Effector CD8-positive, alpha-beta T cell (primary cell): ENCODE measurements at places on chromosomes 12 and 14.
A peak's percentile ranks its signal among the peaks of the same experiment; 100 is the strongest.

DNA sequence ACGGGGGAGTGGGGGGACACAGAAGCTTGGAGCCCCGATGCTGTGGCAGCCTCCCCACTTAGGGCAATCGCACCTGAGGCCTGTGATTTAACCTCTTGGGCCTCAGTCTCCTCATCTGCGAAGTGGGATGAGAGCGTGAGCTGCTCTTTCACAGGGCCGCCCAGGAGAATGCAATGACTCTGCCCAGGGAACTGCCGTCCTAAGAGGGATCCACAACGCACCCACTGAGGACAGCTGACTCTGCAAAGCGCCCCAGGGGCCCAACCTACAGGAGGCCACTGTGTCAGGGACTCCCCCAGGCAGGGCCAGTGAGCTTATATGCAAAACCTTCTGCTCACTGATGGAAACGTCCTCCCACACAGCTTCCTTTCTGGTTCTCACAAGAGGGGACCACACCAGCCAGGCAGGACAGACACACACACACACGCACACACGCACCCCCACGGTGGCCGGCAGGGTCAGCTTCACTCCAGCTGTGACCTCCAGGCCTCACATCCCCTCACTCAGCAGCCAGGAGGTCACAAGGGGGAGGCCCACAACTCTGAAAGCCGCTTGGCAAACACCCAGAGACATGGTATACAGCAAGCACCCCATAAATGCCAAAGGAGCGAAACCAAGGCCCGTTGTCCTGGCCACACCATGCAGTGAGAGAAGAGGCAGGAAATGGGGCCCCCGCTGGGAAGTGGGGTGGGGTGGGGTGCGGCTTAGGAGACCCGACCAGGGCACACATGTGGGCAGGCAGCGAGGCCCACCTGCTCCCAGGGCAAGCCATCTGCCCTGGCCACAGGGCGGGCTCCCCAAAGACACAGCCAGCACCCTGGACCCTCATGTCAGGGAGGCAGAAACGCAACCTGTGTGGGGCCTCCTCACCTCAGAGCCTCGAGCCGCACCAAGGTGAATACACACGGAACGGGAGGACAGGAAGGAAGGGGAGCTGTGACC is 73.3 kb downstream of the NCOR2 start:
- no peak for DNase-seq

GRCh38 chr14:76774821-76775694 is 13.8 kb downstream of the VASH1 start:
- no peak for DNase-seq

- no peak for DNase-seq
Measured at GRCh38 chr14:100131181-100131580, 28.3 kb downstream of the DEGS2 start.

GRCh38 chr12:39572551-39572950 is 47.1 kb downstream of the ABCD2 start:
- no peak for DNase-seq

- no peak for DNase-seq
Measured at GRCh38 chr12:39230086-39230485, 212.8 kb downstream of the KIF21A start.

DNA sequence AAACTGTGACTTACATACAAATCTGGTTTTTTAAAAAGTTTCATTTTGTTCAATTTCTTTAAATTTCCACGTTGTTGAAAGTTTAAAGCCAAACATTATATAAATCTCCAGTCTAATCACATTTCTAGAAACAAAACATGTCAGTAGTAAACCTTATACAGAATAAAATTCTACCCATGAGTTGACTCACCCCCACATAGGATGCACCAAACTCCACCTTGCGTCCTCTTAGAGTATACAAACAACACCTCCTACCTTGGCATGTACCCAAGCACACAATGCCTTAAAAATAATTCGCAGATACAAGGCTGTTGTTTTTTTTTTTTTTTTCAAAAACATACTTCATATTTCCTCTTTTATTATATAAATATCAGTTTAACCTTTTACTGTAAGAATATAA is 3.3 kb downstream of the FBXL14 start:
- no peak for DNase-seq

DNA sequence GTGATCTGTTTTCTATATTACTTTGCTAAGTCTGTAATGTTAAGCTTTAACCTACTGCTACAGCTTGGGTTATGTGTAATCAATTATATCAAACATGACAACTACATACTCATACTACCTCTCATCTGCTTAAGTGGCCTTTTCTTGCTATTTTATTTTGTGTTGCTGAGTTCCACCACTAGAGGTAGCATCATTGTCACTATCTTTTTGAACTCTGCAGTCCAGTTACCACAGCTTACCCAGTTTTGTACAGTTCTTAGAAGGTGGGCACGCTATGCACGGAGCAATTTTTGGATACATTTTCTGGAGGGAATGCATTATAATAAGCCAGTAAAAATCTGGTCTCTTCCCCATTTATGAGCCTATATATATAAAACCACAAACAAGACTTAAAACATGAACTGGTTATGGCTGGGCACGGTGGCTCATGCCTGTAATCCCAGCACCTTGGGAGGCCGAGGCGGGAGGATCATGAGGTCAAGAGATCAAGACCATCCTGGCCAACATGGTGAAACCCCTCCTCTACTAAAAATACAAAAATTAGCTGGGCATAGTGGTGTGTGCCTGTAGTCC is 48.5 kb downstream of the SAV1 start:
- DNase-seq, result no peak

DNA sequence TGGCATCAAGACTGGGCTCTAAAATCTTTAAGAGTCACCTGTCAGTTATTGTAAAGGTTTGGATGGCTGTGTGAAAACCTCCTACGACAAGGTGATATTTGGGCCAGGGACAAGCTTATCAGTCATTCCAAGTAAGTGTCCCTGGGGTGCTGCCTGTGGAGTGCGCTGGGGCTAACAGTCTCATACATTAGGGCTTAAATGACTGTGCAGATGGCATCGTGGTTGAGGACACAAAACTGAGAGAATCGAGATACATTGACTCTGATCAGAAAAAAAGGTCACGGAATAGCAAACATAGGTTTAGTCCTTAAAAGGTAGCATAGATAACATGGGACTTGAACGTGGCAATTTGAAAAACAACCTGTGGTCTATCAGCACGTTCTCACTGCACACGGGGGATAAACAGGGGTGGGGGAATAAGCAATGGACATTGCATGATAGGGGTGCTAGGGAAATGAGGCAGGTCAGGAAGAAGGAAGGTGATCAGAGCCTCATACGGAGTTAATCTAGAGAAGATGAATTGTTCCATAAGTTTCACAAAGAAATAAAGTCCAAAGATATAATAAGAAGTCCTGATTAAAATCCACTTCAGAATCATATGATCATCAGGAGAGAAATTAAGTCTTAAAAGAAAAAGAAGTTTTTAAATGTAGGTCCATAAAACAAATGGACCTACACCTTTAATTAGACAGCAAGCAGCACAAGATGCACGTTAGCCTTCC is 100.3 kb downstream of the DAD1 start:
- DNase-seq, result no peak

GRCh38 chr12:3090240-3091037 is 13.3 kb downstream of the TSPAN9 start:
- no peak for DNase-seq

GRCh38 chr14:101195309-101195901 is 291.9 kb upstream of the RTL1 start:
- no peak for DNase-seq

GRCh38 chr14:84420221-84420620 is 1109.7 kb upstream of the FLRT2 start:
- DNase-seq, result no peak

DNA sequence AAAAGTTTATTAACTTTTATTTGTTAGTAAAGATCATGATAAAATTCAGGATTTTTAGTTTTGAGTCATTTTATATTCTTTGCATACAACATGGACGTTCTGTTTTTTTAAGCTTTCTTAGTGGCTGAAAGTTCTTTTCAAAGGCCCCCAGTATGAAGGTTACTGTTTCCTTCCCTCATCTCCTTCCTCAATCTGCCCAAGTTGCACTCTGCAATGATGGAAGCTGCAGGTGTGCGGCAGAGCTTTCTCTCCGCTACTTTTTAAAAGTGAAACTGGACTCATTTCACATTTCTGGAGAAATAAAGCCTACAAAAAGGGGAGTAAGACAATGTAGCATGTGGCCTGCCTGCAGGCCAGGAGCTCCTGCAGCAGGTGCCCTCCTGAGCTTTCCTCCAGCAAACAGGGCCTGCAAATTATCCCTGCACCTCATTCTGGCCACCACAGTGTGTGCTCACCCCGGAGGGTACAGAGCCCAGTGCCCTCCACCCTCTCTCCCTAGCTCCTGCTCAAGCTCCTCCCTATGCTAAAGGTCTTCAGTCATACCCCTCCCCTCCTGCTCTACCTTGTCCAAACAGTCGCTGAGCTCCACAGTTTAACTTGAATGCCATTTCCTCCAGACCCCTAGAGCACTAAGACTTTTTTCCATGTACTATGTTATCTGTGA is 78.9 kb downstream of the SETD3 start:
- no peak for DNase-seq

DNA sequence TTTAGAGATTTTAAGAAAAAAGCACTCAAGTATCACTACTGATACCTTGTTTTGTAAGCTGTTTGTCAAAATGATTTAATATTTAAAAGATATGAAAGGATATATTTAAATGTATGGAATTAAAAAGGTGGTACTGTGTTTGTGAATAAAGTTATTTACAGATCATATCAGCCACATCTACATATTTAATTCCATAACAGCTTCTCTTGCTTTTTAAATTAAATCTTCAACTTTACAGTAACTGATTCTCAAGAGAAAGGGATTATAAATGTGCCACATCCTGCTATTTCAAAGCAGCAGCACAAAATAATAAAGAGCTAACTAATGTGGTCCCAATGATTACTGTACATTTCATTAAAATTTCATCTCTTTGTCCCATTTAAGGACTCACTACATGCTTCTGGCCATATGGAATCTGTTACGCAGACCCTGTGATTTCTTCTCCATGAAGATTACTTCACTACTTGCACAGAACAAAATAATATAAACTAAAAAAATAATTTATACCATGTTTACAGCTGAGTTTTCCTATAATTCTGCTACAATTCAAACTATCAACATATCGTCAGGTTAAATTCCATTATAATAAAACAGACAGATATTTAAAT is 117.8 kb downstream of the MED13L start:
- DNase-seq, result no peak

DNA sequence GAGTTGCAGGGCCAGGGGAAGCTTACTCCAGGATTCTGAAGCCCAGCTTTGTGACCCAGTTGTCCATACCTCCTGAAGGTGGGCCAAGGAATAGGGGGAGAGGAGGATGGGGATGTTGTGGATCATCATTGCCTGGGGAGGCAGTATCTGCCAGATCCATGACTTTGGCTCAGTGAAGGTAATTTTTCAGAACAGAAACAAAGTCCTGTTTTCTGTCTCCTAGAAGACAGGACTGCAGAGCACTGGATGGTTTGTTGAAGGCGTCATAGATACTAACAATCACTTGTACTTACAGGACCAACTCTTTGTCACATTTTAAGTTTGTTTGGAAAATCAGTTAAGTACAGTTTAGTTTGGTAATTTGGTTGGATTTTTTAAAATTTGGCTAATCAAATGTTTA is 38.4 kb downstream of the ANO6 start:
- no peak for DNase-seq

DNA sequence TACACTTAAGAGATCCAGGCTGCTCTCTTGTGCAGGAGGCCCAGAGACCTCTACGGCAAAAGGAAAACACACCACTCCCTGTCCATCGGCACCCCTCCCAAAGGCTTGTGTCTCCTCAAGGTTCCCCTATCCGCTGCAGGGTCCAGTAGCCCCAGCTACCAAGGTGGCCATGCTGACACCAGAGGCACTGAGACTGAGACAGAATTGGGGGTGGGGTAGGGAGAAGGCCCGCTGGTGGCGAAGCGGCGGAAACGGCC is 590 bp downstream of the DDIT3 start:
- DNase-seq, result peak; percentile 15

- DNase-seq, result no peak
Measured at GRCh38 chr12:58532855-58533608, 387.3 kb downstream of the LRIG3 start.

DNA sequence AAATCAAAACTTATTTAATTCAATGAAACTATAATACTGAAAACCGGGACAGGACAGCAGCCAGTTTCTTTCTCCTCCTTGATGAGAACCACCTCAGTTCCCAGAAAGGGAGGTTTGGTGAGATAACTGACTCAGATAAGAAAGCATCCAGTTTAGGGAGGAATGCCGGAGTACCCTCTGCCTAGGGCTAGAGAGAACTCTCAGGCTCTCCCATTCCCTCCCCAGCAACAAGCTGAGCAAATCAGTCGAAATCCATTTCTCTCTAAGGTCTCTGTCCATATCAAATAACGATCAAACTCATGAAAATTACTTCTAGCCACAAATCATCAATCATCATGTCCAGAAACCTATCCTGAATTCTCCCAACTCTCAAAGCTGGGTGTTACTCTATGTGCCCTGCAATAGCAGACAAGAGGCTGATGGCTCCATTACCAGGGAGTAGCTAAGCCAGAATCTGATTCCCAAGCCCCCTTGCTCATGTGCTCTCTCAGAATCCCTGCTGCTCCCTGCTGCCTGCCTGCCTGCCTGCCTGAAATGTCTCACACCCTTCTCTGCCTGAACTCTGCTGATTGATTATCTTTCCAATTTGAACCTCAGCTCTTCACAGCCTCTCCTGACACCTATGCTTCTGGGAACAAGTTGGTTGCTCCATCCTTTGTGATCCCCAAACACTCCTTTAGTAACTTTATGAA is 49.4 kb downstream of the SLC25A47 start:
- DNase-seq, result no peak

DNA sequence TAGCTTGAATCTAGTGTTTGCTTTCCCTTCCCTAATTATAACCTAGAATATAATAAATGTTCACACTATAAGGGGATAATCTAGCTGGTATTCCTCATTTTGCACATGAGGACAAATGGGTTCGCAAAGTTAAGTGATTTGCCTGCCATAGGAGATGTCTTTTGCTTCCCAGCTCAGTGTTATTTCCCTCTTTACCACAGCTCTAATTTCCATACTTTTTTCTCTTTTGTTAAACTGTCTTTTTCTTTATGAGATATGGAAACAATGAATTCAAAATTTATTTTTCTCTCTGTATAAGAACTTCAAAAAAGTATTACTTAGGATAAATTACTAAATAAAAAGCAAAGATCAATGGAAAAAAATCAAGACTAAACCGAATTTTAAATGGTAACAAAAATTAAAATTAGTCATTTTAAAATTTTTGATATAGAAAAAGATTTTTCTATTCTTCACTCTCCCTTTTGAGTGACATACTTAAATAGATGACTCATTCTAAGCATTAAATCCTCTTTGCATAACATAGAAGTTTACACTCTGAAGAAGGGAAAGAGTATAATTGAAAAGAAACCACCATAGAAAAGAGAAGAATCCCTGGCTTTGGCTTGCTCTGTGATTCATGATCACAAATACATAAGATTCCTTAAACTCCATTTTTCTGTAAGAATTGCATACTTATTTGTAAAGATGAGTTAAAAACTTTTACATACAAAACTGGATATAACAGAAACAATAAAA is 97.3 kb downstream of the INSM2 start:
- DNase-seq, result no peak
